Transverse colon (tissue), 4 donors: ENCODE measurements at places on chromosomes 11 and 22.

DNA sequence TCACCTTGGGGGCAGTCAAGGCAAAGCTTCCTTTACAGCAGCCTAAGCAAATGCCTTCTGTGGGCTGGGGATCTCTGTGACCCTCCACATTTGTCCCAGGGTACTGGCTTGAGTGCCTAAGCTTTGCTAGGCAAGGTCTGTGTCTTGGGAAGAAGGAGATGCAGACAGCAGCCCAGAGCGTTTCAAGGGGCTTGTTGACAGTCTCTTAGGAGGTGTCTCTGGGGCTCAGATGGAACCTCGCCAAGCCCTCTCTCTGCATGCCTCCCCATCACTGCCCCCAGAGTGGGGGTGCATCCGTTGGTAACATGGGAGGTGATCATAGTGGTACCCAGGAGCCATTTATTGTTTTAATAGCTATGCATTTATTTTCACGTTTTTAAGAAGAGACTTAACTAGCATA is 29.1 kb upstream of the TMPRSS4 start:
- DNase-seq: no peak

GRCh38 chr11:15969281-15969680 is 387.1 kb downstream of the SOX6 start:
- peak; percentile 45 for DNase-seq

- DNase-seq: no peak
Measured at GRCh38 chr22:33659448-33659847, 260.8 kb downstream of the LARGE1 start.

DNA sequence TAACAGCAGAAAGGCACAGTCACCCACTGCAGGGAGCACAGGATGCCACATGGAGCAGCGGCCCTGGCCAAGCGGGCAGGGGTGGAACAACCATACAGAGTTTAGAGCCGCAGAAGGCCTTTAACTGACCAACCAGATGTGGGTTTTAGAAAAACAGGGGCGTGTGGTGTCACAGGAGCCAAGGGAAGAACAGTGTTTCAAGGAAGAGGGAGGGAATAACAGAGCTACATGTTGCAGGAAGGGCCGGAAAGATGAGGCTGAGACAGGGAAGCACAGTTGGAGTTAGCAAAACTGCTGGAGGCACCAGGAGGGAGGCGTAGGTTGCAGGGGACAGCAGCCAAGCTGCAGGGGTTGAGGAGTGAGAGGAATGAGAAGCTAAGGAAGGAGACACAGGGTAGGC is 7.8 kb upstream of the NAA40 start:
- no peak for DNase-seq

- DNase-seq: peak; percentile 52
Measured at GRCh38 chr11:128471138-128471661, 116.2 kb downstream of the ETS1 start.

GRCh38 chr11:70203751-70204465 is 812 bp downstream of the FADD start:
- DNase-seq: peak; percentile 84

DNA sequence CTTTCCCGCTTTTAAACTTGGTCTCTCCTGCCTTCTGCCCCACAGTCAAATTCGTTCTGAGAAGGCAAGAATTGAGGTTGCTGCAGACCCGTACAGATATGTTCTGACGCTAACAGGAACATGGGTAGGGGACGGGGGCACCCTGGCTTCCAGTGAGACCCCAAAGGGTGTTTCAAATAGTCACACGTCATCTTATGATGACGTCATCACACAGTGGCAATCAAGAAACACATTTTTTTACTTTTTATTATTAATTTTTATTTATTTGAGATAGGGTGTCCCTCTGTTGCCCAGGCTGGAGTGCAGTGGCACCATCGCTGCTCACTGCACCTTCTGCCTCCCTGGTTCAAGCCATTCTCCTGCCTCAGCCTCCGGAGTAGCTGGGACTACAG is 22.9 kb upstream of the TESMIN start:
- DNase-seq: no peak

GRCh38 chr11:111604392-111605009 is 2.3 kb downstream of the SIK2 start:
- no peak for DNase-seq

- peak; percentile 57 for DNase-seq
Measured at GRCh38 chr11:76839311-76839710, 21.4 kb upstream of the ACER3 start.
